ENCODE measurements at places on chromosomes 2 and 18.

GRCh38 chr2:215758691-215759090 lies 254.7 kb downstream of the MREG start:
- DNase-seq, result no peak

DNA sequence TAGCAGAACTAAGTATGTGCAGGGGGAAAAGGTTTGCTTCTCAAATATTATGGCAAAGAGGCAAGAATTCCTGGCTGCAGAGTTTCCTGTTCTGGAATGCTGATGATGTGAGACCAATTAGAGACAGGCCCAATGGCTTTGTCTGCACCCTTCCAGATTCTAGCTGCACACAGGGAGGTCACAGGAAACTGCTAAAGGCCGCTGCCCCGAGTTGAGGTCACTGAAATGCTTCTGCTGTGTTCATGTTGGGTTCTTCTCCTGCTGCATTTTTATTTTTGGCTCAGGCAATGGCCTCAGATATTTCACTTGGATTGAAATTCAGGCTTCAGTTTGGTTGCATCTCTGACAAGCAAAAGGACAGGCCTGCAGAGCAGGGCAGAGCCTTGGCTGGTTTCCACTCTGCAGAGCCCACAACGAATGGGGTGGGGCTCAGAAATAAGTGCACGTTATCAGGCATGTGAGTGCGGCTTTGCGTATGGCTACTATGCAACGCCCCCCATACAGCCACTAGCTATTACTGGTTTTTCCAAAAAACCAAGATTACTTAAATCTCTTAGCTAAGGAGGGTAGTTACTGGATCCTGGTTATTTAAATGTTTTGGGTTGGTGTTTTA lies 66.9 kb upstream of the FZD5 start:
- peak; percentile 77 for DNase-seq

GRCh38 chr2:240600451-240600961 lies 14.0 kb downstream of the CAPN10 start:
- no peak for DNase-seq

GRCh38 chr2:240628507-240628807 lies 3.2 kb downstream of the GPR35 start:
- no peak for DNase-seq
